SK-N-SH treated with all-trans-retinoic acid at 6 μM for 48 hours (cell line): ENCODE measurements at places on chromosomes 13 and 19.
A peak's percentile ranks its signal among the peaks of the same experiment; 100 is the strongest.

DNA sequence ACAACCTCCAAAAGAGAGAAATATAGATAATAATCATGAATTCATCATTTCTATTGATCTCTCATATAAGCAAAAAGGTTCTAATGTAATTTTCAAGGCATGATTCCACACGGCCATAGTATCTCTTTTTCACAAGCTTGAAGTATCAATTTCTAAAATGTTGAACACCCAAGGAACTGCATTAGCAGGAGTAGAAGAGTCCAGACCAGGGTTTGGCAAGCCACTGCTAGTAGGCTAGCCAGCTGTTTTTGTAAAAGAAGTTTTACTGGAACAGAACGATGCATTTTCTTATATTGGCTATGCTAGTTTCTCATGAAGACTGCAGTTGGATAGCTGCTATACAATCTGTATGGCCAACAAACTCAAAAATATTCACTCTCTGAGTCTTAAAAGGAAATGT, 481.5 kb upstream of the MIR17HG start:
- ATAC-seq, result no peak

DNA sequence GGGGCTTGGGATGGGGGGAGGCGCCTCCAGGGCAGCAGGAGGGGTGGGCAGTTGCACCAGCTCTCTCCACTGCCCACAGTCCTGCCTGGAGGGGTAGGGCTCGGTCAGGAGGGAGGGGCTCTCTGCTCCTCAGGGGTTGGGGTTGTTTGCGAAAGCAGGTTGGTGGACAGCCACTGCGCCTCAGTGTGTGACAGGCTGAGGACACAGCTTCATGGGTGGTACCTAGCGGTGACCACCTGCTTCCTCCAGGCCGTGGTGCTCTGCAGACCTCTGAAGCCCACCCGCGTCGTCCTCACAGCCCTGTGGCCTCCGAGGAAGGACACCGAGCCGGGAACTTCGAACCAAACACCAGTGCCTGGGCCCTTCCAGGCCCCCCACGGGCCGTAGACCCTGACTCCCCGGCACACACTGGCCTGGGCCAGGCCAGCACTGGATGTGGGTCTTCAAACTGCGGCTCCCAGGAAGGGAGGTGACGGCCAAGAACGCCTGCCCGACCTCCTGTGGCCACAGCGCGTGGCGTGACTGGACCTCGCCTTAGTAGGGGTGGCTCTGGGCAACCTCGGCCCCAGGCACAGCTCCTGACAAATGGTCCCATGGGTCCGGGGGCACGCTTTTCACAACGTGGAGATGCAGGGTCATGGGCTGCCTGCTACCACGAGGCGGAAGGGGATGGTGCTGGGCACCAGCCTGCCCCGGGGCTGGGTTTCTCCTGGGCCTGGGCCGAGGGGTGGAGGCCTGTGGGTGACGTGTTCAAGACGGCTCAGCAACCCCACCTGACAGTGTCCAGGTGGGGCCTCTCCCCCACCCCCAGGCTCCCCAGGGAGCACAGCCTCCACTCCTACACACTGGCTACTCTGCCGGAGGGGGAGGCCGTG, 173.2 kb downstream of the KDM4B start:
- ATAC-seq, result no peak

GRCh38 chr13:111282425-111282824, 38.0 kb upstream of the TEX29 start:
- ATAC-seq, result no peak

- no peak for ATAC-seq
Measured at GRCh38 chr13:71578048-71578447, 289.0 kb downstream of the DACH1 start.

GRCh38 chr13:21987793-21988192, 316.9 kb downstream of the FGF9 start:
- no peak for ATAC-seq

DNA sequence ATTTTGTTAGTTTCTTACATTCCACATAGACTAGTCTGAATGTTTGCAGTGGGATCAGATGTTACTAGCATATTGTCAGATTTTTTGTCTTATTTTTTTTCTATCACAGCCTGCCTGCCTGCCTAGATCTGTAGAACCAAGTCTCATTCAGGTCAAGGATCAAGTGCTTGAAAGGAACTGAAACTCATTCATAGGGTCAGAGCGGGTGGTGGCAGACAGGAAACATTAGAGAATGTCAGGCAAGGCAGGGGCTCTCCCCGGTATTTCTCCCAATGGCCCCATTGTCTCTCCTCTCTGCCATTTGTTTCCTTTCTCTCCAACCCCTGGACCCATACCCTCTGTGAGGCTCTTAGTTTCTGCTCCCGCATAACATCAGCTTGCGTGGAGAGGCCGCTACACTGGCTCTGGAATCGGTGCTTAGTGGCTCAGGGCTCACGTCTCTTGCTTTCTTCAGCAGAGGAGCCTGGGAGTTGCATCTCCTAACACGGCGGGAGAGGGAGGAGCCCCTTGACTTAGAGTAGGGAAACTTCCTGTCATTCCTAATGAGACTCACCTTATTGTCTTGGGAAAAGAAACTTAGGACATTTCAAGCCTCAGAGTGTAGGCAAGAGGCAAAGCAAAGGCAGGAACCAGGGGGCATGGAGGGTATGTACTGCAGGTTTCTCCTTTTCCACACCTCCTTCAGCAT, 35.6 kb upstream of the SPATA13 start:
- ATAC-seq, result no peak

GRCh38 chr13:36356058-36356457, 9.9 kb upstream of the SPART start:
- no peak for ATAC-seq

- ATAC-seq, result no peak
Measured at GRCh38 chr13:24138911-24139310, 21.6 kb upstream of the SPATA13 start.

- no peak for ATAC-seq
Measured at GRCh38 chr19:5612891-5613865, 9.4 kb downstream of the SAFB2 start.

DNA sequence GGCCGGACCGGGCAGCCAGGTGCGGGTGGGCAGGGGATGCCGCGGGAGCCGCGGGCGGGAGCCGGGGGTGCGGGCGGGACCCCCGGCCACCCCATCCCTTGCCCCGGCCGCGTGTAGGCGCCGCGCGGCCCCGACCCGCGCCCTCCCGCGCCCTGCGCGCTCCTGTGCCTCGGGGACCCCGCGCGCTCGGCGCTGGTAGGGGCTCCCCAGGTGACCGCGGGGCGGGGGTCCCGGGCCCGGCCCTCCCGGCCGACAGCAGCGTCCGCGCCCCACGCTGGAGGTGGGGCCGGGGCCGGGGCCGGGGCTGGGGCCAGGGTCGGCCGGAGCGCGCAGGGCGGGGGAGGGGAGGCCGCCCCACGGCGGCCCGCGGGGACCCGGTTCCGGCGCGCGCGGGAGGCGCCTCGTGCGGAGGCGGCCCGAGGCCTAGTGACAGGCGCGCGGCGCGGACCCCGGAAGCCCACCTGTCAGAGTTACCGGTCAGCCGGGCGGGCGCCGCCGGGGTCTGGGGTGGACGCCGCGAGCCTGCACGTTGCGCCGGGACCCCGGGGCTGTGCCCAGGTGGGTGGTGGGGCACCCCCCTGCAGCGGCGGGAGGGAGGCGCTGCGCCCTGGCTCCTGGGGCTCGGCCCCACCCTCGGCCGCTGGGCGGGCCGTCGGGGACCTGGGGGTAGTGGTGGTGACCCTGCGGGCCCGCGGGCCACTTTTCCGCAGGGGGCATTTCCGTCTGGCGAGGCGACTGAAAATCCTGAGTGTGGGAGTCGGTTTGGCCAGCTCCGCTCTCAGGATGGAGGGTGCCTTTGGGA, 518 bp downstream of the TFDP1 start:
- peak; percentile 26 for ATAC-seq

DNA sequence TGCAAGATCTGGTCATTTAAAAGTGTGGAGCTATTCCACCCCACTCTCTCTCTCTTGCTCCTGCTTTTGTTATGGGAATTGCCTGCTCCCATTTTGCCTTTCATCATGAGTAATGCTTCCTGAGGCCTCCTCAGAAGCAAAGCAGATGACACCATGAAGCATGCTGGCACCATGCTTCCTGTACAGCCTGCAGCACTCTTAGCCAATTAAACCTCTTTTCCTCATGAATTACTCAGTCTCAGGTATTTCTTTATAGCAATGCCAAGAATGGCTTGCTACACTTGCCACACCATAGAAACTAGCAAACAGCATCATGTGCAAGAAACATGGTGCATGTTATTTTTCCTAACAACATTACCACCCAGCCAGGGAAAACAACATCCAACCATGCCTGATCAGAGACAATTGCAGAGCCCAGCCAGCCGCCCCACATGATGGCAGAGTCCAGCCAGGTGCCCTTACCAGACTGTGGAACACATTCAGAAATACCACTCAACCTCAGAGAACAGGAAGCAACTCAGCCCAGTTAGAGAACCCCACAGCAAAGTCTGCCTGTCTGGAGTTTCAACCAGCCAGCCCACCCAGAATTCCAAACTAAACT, 36.9 kb downstream of the SYDE1 start:
- ATAC-seq, result no peak

DNA sequence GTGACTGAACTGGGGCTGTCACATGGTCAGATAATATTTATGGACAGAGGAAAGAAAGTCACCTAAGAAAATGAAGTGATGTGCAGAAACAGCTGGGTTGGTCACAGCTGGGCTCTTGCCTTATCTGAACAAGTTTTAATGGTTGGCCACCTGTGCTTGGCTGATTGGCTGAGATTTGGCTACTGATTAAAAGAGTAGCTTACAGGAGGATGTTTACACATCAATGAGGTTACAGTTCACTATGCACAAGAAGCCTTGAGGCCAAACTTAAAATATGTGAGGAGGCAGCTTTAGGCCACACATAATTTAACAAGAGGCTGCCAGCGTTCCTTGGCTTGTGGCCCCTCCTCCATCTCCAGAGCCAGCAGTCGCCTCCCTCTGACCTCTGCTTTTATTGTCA, 99.2 kb upstream of the C1QTNF9B start:
- ATAC-seq, result no peak

DNA sequence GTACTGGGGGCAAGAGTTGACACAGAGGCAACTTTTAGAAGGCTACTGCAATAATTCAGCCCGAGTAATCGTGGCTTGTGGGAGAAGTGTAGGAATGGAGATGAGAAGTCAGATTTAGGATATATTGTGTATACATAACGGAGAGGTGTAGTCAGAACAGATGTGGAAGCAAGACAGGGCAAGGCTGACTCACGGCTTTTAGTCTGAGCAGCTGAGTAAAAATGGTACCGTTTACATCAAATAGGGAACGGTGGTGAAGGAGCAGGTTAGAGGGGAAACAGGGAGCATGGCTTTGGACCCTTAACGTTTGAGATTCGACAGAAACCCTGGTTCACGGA, 796 bp upstream of the LSM14A start:
- ATAC-seq, result peak; percentile 14

GRCh38 chr19:16379521-16380313, 55.1 kb downstream of the KLF2 start:
- ATAC-seq, result no peak

- ATAC-seq, result no peak
Measured at GRCh38 chr19:36008336-36008978, at the start of gene SYNE4. SYNE4 (minus strand) TSS chr19:36008813; CDS start chr19:36008681, 132 bp downstream.

GRCh38 chr19:57559008-57559403, 657 bp downstream of the ZNF550 start:
- peak; percentile 67 for ATAC-seq

GRCh38 chr13:94331281-94331680, 148.2 kb downstream of the DCT start:
- ATAC-seq, result no peak

GRCh38 chr13:26628706-26629105, 71.2 kb downstream of the WASF3 start:
- ATAC-seq, result peak; percentile 80

GRCh38 chr19:31220540-31220939, 128.7 kb downstream of the TSHZ3 start:
- no peak for ATAC-seq

GRCh38 chr19:45505996-45506245, 1.4 kb upstream of the VASP start:
- ATAC-seq, result no peak

DNA sequence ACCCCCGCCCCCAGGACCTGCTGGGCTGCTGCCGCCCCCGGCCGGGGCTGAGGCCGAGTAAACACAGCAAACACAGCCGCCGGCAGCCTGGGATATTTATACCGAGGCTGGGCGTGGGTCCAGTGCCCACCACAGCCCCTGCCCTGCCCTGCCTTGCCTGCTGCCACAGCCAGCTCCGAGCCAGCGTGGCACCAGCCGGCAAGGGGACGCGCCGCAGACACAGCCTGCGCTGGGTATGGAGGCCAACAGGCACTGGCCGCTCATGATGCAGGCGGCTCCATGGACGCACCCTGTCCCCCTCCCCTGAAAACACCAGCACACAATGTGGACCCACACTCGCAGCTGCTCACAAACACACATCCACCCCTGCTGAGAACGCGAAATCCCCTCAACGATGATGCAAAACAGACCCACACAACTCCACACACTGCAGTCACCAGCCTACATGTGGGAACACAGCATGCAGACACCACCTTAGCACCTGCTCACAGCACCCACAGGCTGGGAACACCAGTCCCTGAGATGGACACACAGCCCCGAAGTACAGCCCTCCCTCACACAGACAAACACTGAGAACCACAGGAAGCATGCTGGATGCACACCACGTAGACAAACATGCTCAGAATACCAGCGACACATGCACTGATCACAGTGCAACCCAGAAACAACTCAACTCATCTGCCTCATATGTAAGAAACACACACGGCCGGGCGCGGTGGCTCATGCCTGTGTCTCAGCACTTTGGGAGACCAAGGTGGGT, 16.2 kb downstream of the CCDC97 start:
- ATAC-seq, result peak; percentile 6

DNA sequence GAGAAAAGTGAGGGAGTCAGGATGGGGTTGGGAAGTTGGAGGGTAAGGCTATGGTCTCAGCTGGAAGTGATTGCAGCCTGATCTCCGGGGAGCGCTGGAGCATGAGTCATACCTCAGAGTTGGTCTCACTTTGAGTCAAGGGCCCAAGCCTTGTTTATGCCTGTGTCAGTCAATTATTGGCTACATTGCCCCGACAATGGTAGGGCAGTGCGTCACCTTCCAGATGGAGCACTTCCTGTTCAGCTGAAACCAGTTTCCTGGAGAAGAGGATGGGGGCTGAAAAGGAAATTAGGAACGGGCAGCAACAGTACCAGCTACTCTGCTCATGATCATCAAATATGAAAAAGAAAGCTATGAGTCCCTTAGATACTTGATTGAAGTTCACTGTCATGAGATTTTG, 60.4 kb downstream of the ADGRE1 start:
- ATAC-seq, result peak; percentile 85

DNA sequence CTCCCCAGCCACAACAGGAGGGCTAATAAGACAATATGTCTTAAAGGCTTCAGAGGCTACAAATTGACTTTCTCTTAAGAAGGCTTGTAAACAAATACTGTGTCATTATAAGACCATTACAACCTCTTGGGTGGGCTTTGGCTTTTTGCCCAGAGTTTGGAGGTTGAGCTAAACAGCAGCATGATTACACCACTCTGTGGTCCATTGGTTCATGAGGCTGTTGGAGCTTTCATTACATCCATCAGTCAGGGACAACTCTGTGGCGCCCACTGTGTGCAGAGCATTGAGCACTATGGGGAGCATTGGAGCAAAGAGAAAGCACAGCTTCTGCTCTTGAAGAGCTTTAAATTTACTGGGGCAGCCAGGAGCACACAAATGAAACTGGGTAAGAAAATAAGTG, 75.9 kb downstream of the TNFSF11 start:
- no peak for ATAC-seq

GRCh38 chr13:97344265-97345175, 89.4 kb upstream of the RAP2A start:
- ATAC-seq, result peak; percentile 71
